ENCODE measurements at places on chromosomes 4 and X.

DNA sequence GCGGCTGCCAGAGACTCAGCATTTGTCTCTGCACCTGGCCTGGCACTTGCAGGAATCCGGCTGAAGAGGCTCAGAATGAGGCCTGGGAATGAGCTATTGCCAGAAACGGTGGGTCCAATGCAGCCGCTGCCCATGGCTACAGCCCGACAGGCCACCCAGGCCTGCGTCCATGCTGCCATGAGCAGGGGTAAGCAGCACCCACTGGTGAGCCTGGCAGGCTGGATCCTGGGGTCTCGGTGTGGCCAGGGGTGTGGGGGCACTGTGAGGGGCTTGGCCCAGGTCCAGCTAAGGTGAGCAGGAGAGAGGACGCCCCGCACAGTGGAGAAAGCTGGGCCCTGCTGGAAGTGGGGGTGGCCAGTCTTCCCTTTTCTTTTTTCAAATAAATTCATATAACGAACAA is 60.3 kb upstream of the MXD4 start:
- DNase-seq = no peak

GRCh38 chr4:114076899-114077570 is 97.6 kb upstream of the ARSJ start:
- DNase-seq = no peak

DNA sequence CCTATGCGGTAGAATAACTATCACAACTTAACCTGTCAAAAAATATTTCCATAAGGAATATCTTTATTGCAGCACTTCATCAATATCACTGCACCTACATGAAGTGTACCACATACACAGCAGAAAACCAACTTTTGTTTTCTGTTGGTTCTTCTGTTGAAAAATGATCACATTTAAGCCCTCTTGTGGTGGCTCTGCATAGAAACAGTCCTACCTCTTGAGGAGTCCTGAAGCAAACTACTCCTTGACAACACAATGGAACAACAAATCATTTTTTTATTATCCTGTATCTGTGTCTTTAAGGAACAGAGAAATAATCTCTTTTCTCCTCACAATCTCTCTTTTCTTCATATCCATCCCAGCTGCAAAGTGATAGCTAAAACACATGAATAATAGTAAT is 39.8 kb upstream of the ATOH1 start:
- DNase-seq = no peak

DNA sequence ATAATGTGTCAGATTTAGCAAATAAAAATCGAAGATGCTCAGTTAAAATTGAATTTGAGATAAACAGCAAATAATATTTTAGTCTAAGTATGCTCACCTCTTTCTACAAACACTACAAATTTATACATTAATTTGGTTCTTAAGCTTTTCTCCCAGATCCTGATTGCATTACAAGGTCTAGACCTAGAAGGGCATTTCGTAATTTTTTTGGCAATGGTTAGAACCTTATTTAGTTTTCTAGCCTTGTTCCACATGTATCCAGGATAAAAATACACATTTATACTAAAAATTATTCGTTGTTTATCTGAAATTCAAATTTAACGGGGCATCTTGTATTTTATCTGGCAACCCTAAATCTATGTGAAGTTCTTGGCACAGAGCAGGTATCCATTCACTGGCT is 2.5 kb upstream of the CDKL5 start:
- DNase-seq = no peak

DNA sequence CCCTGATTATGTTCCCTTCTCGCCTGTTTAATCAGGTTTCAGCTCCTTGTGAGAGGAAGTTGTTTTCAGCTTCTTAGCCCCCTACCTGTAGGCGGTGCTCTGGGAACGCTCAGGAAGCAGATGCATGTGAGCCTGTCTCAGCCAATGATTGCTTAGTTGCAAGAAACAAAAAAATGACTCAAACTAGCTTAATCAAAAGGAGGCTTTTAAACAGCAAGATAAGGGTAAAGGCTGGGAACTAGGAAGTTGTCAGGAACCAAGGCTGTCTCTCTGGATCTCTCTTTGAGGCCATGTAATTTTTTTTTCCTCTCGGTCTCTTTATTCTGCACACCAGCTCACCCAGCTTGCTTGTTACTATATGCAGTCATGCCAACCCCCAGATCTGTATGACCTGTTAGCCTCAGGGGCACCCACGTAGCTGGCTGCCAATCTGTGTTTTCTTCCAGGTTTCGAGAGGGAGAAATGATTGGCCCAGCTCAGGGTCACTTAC is 109.1 kb downstream of the PTTG2 start:
- peak; percentile 33 for DNase-seq

GRCh38 chrX:1727531-1728027 is 112.7 kb downstream of the ASMT start:
- no peak for DNase-seq

- peak; percentile 36 for DNase-seq
Measured at GRCh38 chrX:15761564-15762191, 23.6 kb downstream of the CA5B start.

DNA sequence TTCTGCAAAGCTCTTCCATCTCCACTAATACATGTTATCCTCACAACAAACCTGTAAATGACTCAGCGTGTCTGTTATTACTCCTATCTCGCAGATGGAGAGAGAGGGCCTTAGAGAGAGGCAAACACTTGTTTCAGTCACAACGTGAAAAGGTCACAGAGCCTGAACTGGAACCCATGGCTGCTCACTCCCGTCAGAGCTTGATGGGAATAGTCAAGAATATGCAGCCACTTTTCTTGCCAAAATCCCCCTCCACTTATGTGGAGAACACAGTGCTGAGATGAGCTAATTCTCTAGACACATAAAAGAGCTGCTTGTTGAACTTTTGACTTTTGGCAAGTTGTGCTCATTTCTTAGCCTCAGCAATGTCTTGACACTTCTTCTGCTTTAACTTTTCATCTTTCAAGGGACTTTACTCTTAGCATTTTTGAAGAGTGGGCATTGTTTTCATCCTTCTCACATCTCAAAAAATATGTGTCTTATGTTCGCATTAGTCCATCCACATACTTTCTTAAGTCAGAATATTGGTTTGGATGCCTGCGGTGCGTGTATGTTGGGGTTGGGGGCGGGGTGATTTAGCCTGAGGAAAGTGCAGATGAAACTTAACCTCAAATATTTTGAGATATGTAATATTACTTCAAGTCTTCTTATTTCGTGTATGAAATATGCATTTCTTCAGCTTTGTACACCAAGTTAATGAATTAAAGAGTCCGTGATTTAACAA is 69.2 kb downstream of the SYNPO2 start:
- DNase-seq = no peak

- no peak for DNase-seq
Measured at GRCh38 chrX:13864264-13864663, 47.4 kb upstream of the GPM6B start.

- no peak for DNase-seq
Measured at GRCh38 chr4:107970063-107970798, 19.5 kb upstream of the HADH start.

- no peak for DNase-seq
Measured at GRCh38 chrX:9310616-9311015, 154.2 kb upstream of the TBL1X start.

DNA sequence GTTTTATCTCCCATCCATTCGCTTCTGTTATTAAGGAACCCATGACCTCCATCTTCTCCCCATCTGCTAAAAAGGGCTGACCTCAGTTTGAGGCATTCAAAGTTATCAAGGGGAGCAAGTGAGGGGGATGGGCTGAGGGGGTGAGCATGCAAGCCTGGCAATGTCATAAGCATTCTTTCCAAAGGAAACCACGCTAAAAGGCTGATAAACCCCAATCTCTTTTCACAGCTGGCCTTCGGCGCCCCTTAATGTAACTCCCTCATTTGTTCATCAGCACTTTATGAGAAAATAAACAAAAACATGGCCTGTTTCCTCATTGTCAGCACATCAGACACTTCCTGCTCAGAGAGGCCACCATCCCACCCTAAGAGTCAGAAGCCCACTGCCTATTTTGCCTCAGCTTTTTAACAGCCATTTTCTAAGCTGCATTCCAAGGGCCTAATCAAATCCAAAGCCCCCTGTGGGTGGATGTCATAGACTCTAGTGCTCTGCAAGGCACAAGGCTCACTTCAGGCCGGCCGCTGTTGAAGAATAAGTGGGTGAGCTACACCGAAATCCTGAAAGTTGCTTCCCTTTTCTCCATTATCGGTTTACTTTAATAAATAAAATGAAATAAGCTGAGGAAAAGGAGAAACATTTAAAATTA is 92.0 kb upstream of the SRD5A3 start:
- DNase-seq = no peak

- DNase-seq = no peak
Measured at GRCh38 chr4:40418430-40419230, 83.5 kb downstream of the CHRNA9 start.

- no peak for DNase-seq
Measured at GRCh38 chr4:48133669-48134068, 381 bp downstream of the TXK start.

DNA sequence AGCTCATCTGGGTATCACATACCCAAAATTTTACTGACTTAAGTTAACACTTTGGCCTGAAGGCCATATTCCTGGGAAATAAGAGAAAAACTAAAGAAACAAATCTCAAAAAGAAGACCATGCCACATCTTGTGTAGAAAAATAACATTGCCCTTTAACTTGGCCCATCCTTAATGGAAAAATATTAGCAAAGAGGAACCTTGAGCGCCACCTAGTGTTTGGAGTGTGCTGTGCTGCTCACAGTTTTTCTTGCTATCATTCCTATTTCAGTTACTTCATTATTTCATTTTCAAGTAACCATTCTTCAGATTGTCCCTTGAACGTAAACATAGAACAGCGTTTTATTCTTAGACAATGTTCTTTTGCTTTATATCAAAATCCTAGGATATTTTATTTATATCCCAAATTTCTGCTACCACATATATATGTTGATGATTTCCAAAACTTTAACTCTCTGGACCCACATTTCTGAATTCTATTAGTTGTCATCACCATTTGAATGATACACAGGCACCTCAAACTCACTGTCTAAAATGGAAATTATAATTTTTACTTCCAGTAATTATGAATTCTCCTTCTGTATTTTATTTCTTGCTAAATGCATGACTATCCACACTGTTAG is 999.0 kb upstream of the ADGRL3 start:
- DNase-seq = peak; percentile 53

DNA sequence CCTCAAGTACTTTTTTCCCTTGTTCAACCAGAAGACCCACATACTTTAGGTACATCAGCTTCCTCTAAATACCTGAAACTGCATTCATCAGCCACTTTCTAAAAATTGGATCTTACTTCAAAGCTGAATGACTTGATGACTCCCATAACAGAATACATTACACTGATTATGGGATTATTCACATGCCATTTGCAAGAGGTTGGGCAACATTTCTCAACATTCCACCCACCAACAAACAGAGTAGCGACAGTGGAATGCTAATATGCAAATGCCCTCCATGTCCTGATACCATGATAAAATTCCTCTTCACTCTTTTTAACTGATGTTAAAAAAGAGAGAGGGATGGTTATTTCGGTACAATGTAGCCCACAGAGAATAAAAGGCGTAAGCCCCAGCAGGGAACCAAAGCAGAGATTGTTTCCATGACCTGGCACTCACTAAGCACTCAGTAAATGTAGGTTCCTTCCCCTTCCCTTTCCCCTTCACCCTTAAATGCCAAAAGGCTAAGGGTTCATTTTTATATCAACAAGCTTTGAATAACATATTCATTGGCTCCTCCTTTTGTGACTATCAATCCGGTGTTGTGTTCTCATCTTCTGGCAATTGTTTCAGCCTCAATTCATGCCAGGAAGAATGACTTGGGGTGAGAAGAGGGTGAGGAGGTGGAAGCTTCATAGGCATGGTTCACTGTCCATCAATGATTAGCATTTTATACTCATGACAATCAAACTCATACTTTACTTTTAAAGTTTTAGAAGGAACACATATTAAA is 317.2 kb downstream of the DHX15 start:
- no peak for DNase-seq

DNA sequence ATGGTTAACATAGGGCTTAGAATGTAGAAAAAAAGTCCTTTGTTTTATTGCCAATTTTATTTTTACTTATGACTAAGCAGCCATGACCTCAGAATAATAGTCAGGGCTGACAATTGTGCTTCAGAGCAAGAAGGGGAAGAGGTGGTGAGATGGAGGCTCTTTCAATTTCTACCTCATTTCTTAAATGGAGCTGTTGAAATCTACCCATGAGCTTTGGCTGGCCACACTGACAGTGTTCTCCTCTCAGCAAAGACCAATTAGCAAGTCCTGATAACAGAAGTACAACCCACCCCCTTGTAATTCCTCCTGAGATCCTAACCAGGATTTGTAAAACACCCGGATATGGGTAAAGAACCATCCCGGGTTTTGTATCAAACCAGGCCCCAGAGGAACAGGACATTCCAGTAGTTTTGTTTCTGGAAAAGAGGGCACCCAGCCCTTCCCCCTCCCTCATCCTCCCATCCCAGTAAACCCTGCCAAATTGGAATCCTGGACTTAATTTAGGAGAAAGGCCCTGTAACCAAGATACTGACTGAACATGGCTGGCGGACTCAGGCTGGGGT is at the start of gene HEPH:
Gene HEPH (plus strand): TSS at position 399 of the 563 bp plus-strand sequence. CDS start 6,324 bp downstream, outside the sequence.
- DNase-seq = no peak

DNA sequence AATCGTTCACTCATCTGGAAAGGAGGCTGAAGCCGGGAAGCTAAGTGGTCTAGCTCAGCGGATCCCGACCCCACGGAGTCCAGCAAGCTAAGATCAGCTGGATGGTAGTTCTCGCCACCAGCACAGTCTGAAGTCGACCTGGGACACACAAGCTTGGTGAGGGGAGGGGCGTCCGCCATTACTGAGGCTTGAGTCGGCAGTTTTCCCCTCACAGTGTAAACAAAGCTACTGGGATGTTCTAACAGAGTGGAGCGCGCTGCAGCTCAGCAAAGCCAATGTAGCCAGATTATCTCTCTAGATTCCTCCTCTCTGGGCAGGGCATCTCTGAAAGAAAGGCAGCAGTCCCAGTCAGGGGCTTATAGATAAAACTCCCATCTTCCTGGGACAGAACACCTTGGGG is 555.4 kb downstream of the BCOR start:
- no peak for DNase-seq

DNA sequence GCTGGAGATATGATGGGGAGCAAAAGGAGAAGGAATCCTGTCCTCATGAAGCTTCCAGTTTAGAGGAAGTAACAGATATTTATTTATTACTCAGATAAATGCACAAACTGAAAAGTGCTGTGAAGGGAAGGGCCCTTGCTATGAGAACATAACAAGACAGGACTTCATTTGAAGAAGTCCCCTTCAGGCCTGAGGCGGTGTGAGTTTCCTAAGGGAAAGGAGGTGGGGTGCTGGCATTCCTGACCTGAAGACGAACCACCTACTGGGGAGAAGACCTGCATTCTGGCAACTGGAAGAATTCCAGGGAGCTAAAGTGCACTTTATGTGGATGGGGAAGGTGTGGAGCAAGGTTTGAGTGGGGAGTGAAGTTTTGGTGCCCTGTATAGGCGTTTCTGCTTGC is 15.9 kb upstream of the SPARCL1 start:
- no peak for DNase-seq
